ENCODE measurements at places on chromosomes 16 and 17. TPM values are rescaled to one million over a fixed set of nuclear protein-coding genes. Genes with fewer than 3 reads are reported as not detected.

- no peak for DNase-seq
Observed at GRCh38 chr17:50562242-50563091, 2.0 kb downstream of the CACNA1G start.

RBFOX1 gene
- not detected for total RNA-seq

DNA sequence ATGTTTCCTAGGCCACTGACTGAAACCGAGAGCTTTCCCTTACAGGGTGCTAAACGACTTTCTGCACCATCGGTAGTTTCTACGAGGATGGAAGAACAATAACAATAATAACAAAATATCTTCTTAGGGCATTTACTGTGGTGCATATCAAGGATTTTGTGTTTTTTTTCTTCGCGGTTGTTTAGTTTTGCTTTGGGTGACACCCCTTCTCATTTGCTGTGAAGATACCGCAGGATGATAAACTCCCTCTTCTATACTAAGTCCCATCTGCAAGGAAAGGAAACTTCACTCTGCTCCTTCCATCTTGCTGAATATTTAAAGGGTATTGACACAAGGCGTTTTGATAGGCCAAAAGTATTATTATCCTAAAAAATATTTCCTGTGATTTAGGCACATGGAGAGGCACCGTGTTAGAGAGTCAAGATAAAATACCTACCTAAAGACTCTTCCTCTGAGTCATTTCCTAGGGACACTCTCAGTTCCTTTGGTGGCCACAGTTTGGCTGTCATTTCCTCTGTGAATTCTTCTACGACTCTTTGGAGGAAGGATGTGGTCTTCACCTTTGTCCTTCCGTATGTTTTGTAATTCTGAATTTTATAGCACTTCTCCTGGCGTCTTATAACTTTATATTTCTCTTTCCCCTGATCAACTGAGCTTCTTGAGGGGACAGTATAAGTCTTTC is 318.8 kb downstream of the CDH13 start:
- no peak for DNase-seq

DNA sequence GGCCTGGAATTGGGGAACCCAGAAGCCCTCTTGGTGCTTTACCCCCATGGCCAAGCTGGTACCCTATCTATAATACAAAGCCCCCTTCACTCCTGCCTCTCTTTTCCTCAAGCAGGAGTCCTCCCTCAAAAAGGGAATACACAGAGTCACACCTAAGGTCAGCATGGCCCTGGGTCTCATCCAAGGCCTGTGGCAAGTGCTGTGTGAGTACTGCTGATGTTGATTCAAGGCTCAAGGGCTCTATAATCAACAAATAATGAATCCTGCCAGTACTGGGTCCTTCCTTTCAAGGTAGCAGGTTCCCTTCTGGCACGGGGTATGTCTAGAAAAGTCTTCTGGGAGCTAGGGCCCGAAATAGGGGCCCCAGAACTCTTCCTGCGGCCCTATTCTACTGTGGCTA is 187.3 kb downstream of the CYB561 start:
- DNase-seq: no peak

- no peak for DNase-seq
Observed at GRCh38 chr17:39105705-39106104, 45.7 kb downstream of the PLXDC1 start.

FOXJ1 gene
- total RNA-seq: 0.08 TPM

DNA sequence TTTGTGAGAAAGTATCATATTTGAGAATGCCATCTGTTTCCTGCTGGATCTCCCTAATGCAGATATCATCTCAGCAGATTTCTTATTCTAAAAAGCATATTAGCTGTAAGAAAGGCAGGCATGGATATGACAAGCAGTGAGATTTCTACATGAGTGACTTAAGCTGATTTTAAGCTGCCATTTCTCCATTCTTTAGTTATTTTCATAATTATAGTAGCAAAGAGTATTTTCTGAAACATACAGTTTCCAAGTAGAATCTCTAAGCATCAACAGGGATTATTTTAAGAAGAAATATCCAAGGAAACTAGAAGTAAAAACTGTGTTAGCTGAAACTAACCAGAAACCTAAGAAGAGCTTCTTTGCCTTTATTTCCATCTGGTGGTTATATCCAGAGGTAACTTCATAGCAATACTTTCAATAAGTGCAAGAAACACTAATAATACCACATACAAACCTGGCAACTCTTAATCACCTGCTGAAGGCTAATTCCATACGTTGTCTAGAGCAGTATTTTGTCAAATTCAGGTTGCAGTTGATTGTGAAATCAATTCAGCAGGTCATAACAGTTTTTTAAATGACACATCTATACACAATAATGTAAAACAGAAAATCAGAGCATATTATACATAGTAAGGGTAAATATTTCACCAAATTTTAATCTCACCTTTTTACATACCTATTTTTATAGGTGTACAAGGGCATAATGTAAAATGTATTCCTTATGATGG is 42.2 kb downstream of the CFDP1 start:
- no peak for DNase-seq

- DNase-seq: no peak
Observed at GRCh38 chr16:53855511-53855910, 151.6 kb downstream of the FTO start.

DNA sequence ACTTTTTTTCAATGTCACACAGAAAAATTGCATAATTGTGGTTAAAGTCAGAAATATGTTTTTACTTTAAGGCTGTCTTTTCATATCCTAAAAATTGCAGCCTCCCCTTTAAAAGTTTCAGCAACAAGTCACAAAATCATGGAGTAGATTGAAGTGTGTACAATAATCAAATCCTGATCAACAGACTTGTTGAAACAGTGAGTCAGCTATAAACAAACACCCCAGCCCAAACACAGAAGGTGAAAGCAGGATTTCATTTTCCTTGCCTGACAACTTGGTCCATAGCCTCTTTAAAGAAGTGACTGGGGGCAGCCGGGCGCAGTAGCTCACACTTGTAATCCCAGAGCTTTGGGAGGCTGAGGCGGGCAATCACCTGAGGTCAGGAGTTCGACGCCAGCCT is 59.9 kb downstream of the WNT3 start:
- DNase-seq: no peak
